ENCODE measurements at places on chromosomes 2 and 18. TPM values are rescaled to one million over a fixed set of nuclear protein-coding genes. Genes with fewer than 3 reads are reported as not detected.

Gene RALBP1
- 33.1 TPM for total RNA-seq

Gene TIGD1
- total RNA-seq: 9.5 TPM

Gene RESP18
- not detected for total RNA-seq

Gene SCN2A
- 0.20 TPM for total RNA-seq

- peaks cover 24% of the 10 kb centered on the region for H3K36me3 ChIP-seq
- no peak for DNase-seq
- H3K27ac ChIP-seq: no peak overlapping the region
- no peak overlapping the region for H3K4me3 ChIP-seq
- H3K27me3 ChIP-seq: no peaks in the 10 kb centered on the region
These were observed 24.6 kb upstream of the DYSF start for GRCh38 chr2:71428472-71429383.

DNA sequence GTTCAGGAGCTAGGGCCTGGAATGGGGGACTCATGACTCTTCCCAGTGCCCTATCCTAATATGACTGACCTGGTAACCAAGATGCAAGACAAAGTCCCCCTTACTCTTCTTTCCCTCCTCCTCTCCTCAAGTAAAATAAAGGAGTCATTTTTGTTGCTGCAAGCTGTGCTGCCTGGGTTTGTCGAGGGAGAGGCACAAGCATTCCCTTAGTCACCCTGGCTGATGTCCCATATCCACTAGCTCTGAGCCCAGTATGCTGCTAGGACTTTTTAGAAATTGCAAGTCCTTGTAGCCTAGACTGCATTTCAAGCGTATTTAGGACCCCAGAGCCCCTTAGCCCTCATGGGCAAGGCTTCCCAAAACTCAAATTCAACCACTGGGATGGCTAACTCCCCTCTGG is 338.5 kb upstream of the SETBP1 start:
- no peak overlapping the region for H3K4me3 ChIP-seq
- DNase-seq: no peak
- no peaks in the 10 kb centered on the region for H3K36me3 ChIP-seq
- H3K27ac ChIP-seq: no peak overlapping the region

- H3K27ac ChIP-seq: no peak overlapping the region
- no peaks in the 10 kb centered on the region for H3K4me1 ChIP-seq
- no peak for DNase-seq
- no peaks in the 10 kb centered on the region for H3K27me3 ChIP-seq
These were observed 28.5 kb downstream of the MTX2 start for GRCh38 chr2:176297737-176298136.

DNA sequence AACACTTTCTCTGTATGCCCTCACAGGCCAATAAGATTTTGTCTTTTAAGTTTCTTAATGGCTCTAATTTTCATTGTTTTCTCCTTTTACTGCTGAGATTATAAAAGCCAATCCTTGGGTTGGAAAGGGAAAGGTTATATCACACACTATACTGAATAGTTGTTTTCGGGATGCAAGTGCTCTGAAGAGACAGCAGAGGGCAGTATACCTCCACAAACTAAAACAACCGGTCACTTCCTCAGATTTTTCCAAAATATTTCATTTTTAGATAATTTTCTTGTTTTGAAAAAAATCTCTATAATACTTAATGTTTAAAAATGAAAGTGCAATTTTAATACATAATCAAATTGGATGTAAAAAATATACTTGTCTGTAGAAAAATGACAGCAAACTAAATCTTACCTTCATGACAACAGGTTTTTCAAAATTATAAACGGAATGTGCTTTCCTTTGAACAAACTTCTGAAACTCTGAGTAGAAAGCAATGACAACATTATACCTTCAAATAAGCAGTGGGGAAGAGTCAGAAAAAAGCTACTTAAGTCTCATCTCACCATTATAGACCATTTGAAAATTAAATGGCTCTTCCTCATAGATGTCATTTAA is 82.7 kb downstream of the ORC4 start:
- peaks cover 10% of the 10 kb centered on the region for H3K4me1 ChIP-seq
- H3K27me3 ChIP-seq: no peaks in the 10 kb centered on the region
- H3K27ac ChIP-seq: no peak overlapping the region
- H3K4me3 ChIP-seq: no peak overlapping the region
- DNase-seq: peak; percentile 40
- H3K36me3 ChIP-seq: peaks cover 3% of the 10 kb centered on the region

- H3K36me3 ChIP-seq: no peaks in the 10 kb centered on the region
- no peak for DNase-seq
- no peaks in the 10 kb centered on the region for H3K4me1 ChIP-seq
- no peak overlapping the region for H3K4me3 ChIP-seq
These were observed 847.6 kb upstream of the CELF4 start for GRCh38 chr18:38413193-38413592.

GRCh38 chr18:59306640-59307039 is 11.8 kb downstream of the CPLX4 start:
- H3K4me1 ChIP-seq: 0 out of 2 replicates have a peak, but pooled peaks cover 4% of the 10 kb centered on the region
- no peak overlapping the region for H3K4me3 ChIP-seq
- H3K27ac ChIP-seq: no peak overlapping the region

GRCh38 chr2:114038710-114039109 is 148.8 kb downstream of the ACTR3 start:
- no peak overlapping the region for H3K4me3 ChIP-seq
- peaks cover 2% of the 10 kb centered on the region for H3K27me3 ChIP-seq
- no peak for DNase-seq

DNA sequence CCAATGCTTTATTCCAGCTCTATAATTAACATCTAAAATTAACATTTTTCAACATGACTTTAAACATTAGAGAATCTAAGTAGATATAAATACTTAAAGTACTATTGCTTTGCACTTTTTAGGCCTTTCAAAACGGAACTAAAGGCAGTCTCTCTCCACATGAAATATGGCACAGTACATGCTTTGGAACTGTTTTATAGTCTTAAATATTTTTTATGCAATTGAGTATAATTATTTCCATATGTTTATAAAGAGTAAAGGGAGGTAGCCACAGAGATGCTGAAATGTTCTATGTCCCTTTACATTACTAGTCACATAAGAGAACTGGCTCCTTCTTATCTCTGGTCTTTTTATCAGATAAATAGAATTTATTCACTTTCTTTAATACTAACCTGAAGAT is 674.0 kb downstream of the PLCL1 start:
- no peak for DNase-seq
- H3K27ac ChIP-seq: no peak overlapping the region
- H3K4me3 ChIP-seq: no peak overlapping the region
- no peaks in the 10 kb centered on the region for H3K4me1 ChIP-seq
- H3K27me3 ChIP-seq: no peaks in the 10 kb centered on the region
